ENCODE measurements at places on chromosomes 13 and 19.

GRCh38 chr13:67090856-67091255 is 139.3 kb downstream of the PCDH9 start:
- no peak for DNase-seq

GRCh38 chr19:56253737-56254136 is 18.8 kb upstream of the EDDM13 start:
- no peak for DNase-seq

- DNase-seq, result no peak
Observed at GRCh38 chr19:52741951-52742485, 7.2 kb upstream of the ZNF611 start.

DNA sequence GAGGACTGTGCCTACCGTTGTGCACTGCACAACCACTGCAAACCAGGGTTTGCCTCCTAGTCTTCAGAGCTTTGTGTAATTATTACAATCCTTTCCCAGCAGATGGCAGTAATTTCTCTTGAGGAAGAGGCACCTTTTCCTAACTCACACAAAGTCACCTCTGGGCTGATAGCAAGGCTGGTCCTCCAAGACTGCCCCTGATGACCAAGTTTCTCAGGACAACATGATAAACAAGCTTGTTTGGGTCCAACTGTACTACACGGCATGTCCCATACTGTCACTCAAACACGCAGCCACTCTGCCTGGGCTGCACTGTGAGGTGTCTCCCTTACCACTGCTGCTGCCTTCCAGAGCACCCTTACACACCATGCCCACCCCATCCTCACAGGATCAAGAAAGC is 39.3 kb downstream of the RFXAP start:
- no peak for DNase-seq

GRCh38 chr13:111031531-111031961 is 83.6 kb upstream of the ARHGEF7 start:
- DNase-seq, result no peak

DNA sequence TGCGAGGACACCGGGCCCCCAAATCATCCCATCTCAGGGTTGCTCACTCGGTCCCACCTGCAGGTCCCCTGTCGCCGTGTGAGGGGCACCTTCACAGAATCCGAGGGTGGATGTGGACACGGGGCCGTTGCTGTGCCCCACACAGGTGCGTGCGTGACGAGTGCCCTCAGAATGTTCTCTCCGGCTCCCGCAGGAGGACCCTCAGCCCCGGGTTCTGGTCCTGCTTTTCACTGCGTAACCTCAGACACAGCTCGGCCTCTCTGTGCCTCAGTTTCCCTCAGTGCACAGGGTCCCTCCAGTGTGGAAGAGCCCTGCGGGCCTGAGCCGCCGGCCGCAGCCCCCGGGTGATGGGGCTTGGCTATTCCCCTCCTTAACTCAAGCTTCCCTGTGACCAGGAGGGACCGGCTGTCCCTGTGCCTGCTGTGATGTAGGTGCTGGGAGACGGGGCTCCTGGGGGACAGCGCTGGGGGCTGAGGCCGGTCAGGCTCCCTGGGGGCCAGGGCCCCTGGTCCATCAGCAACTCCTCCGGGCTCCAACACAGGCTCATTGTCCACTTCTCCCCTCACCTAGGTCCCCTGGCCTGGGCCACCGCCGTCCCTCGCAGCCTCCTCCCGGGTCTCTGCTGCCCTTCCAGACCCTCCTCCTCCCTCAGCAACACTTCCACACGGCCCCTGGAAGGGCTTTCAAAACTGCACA is 4.8 kb downstream of the SHC2 start:
- no peak for DNase-seq

DNA sequence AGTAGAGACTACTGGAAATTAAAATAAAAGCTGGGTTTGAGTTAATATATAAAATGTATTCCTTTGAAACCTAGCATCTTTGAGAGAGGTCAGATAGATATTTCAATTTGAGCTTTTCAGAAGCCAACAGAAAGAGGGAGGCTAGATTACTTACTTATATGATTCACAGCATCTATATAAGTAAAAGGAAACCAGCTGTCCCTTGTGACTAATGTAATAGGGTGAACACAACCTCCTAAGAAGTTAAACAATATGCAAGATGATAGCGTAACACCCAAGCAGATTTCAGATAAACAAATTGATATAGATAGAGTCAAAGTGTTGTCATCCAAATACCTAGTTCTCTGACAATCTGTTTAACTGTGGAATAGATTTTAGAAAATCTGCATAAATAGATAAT is 393.5 kb upstream of the GPC6 start:
- no peak for DNase-seq
